ENCODE measurements at places on chromosomes 3 and 15.

GRCh38 chr15:101050623-101051290 lies 131.6 kb downstream of the LRRK1 start:
- DNase-seq: no peak

DNA sequence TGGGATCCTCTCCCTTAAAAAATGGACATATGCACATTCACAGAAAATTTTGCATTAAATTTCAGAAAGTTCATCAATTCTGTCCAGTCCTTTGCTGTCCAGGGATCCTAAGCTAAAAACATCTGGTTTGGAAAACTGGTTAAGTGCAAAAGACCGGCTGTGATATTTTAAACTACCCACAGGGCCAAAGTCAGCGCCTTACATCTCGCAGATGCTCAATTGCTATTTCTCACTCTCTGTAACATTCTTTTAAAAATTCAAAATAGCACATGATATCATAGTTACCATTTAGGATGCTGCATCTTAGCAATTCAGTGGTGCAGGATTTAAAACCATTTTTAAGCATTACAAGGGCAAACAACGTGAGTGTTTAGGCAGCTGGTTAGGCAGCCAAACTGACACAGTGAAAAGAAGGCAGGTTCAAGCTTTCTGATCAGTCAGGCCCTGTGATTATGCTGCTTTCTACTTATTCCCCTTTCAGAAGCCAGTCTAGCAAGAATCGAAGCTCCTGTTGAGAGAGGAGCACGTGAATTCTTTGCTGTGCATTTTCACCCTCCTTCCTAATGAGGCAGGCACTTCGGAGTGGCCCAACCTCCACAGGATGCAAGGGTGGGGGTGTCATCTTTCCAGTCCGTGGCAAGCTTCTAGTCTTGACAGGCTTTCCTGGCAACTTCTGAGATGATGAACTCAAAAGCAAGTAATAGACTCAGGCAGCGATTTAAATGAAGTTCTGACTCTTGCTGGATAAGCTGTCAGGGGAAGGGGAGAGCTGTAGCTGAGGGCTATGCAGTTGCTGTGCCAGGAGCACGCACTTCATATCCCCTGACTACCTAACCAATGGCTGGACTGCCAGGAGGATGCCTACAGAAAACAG lies 8.8 kb downstream of the PRICKLE2 start:
- DNase-seq: no peak

DNA sequence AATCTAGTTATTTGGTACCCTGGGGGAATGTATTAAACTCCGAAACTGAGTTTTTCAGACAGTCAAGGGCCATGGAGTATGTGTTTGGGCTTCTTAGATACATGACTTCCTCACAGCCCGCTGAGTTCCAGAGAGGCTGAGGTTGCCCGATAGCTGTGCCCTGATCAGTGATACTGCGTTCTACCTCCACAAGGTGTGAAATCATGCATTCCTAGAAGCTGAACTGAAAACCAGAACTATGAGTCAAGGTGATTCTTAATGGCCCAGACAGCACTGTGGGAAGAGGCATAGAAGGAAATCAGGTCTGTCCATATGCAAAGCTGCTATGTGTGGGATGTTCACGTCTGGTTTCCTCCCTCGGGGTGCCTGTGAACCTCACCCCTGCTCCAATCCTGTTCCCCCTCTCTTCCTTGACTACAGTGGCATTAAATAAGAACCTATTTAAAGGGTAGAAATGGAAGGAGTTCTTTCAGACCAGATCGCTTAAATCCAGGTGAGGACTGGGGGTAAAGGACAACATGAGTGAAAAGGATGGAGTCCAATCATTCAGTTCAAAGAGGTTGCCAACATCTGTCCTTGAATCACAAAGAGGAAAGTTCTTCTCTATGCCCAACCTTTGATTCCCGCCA lies 74.3 kb downstream of the MYO1E start:
- peak; percentile 7 for DNase-seq

GRCh38 chr15:80703965-80704364 lies 8.9 kb downstream of the ABHD17C start:
- DNase-seq: no peak

- DNase-seq: no peak
Observed at GRCh38 chr3:36192901-36193300, 187.4 kb upstream of the STAC start.

GRCh38 chr3:64463981-64464380 lies 223.8 kb downstream of the ADAMTS9 start:
- DNase-seq: no peak

DNA sequence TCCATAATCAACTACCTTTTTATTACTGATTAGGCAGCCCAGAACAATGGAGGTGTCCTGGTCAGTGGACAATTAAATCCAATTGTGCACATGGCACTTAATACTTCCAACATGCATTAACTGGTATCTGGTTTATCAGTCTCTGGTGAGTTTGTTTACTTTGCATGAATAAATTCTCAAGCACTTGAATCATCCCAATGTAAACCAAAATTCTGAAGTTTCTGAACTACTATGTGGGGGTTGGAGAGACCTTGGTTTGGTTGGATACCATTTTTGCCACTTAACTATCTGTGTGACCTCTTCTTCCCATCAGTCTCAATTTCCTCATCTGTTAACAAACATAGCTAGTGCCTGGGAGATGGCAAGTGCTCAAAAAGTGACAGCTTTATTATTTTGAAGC lies 70.5 kb upstream of the MAP4 start:
- DNase-seq: no peak

DNA sequence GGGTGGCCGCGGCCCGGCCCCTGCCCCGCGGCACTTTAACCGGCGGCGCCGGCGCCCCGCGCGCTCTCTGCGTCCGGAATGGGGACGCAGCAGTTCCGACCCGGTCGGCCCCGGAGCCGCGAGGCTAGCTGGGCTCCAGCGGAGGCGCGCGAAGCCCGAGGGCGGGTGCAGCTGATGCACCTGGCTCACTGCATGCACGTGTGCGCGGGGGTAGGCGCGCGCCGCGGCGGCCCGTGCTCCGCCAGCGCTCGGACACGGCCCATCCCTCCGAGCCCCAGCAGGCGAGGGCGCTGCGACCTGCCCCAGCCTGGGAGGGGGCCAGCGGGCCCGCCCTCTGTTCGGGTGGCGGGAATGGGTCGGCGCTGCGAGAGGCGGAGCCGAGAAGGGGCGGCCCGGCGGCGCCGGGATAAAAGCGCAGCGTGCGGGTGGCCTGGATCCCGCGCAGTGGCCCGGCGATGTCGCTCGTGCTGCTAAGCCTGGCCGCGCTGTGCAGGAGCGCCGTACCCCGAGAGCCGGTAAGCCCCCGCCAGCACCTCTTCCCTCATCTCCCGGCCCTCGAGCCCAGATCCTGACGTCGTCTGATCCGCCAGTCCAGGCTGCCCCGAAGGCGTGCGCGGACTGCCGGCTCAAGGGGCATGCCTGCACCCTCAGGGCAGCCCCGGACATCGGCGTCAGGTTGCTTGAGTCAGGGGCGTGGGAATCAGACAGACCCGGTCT lies at the start of the genes CHDH and IL17RB:
CHDH (minus strand) TSS at position 286 of the 717 bp plus-strand sequence. CDS start 22,411 bp downstream, outside the sequence.
IL17RB (plus strand) TSS at position 435 of the 717 bp plus-strand sequence; CDS start at position 456, 21 bp downstream.
- DNase-seq: no peak

DNA sequence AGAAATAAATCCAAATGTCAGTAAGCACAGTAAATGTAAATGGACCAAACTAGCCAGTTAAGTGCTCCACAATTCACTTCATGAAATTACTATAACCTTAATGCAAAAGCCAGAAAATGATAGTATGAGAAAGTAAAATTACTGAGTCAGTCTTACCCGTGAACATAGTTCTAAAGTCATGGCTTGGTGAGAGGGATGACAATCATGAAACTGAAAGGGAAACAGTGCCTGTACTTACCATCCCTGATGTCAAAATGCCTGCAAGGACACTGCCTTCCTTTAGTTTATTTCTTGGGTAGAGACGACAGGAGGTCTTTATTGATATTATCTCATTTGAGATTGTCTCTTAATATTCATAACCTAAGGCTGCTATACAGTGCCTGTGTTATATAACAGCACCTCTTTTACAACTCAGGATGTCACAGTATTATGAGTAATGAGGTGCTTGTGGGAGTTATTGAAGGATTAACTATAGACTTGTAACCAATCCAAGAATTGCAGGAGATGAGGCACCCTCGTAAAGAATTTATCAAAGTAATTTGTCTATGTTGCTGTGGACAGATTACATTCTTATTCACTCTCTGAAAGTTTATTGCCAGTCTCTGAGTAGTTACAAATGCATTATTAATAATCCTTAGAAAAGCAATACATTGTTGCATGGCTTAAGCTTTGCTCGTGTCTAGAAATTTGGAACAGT lies 142.9 kb upstream of the BFSP2 start:
- no peak for DNase-seq

DNA sequence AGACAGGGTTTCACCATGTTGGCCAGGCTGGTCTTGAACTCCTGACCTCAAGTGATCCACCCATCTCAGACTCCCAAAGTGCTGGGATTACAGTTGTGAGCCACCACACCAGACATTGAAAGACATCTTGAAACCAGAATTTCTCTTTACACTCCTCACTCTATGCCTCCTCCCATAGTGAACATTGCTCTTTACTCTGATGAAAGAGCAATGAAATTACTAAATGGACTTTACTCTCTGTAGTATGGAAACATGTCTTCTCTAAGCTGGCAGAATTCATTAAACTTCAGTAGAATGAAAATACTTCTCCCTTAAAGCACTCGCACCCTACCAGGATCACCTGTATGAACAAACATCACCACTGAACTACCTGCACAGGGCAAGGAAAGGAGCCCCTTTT lies 27.8 kb upstream of the TFG start:
- no peak for DNase-seq

GRCh38 chr3:133574260-133574881 lies 885 bp downstream of the CDV3 start:
- peak; percentile 64 for DNase-seq

DNA sequence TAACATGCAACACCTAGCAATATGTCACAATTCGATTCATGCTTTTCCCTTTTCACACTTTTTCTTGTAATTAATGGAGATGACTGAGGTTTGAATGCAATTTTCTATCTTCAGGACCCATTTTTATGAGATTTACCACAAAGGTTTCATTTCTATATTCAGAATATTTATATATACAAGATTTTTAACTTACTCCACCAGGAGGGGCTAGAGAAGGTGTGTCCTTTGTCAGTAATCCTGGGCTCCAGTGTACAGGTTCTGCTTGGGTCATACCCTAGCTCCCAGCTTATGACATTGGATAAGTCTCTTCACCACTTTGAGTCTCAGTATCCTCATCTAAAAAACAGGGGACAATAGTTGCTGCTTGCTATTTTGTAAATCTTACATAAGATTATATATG lies 95.7 kb upstream of the SLC24A5 start:
- no peak for DNase-seq

DNA sequence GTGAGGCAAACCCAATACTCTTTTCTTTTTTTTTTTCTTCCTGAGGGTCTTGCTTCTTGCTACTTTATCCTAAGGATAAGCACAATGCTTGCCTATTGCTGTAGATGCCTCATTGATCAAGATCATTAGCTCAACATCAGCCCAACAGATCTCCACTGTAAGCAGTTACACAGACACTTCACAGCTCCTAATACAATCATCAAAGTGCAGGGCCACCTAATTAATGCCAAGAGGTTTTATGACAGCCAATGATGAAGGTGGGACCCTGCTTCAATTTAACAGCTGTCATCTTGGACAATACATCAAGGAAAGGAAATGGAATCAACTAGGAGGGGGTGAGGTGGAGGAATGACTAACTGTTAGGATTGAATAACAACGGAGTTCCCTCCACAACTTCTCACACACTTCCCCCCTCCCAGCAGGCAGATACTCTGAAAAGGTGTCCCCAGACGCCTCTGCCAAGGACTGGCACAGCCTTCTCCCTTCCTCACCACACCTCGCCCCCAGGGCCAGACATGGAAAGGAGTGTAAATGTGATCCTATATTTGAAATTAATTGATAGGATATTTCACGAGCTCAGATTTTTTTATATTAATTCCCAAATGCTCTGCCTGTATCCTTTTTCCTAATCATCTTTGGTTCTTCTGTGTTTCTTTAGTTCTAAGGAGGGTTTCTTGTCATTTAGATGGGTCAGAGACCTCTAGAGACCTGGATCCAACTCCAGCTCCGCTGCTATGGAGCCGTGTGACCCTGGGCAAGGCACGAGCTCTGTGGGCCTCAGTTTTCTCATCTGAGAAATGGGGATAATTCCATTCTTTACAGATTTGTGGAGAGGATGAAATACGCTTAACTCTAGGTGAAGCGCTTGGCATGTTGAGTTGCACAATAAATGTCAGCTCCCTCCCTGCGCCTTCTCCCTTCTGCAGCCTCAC lies 1.2 kb downstream of the DCLK3 start:
- no peak for DNase-seq

DNA sequence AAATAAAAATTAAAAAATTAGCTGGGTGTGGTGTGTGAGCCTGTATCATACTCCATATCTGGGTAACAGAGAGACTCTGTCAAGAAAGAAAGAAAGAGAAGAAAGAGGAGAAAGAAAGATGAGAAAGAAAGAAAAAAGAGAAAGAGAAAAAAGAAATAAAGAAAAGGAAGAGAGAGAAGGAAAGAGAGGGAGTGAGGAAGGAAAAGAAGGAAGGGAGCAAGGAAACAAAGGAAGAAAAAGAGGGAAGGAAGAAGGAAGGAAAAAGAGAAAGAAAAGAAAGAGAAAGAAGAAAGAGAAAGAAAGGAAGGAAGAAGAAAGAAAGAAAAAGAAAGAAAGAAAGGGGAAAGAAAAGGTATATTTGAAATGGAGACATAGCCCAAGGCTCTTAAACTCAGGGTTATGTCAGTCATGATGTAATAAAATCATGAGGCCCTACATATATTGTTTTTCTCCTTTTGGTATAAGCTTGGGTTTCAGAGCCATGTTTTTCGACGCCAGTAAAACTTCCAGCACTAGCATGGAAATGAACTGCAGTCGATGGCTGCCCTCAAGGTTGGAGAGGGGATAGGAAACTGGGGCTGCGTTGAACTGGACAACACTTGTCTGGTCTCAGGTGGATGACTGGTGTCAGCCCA lies 38.0 kb upstream of the RFTN1 start:
- DNase-seq: no peak

DNA sequence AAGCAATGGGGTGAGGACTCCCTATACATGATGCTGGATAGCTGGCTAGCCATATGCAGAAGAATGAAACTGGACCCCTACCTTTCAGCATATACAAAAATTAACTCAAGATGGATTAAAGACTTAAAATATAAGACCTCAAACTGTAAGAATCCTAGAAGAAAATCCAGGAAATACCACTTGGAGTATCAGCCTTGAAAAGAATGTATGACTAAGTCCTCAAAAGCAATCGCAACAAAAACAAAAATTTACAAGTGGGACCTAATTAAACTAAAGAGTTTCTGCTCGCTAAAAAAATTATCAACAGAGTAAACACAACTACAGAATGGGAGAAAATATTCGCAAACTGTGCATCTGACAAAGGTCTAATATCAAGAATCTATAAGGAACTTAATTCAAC lies 94.3 kb downstream of the XRN1 start:
- DNase-seq: no peak

DNA sequence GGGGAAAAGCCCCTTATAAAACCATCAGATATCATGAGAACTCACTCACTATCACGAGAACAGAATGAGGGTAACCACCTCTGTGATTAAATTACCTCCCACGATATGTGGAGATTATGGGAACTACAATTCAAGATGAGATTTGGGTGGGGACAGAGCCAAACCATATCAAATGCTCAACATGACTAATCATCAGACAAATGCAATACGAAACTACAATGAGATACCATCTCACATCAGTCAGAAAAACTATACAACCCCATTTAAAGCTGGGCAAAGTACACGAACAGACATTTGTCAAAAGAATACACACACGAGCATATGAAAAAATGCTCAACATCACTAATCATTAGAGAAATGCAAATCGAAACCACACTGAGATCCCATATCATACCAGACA lies 67.7 kb downstream of the SCAPER start:
- DNase-seq: no peak

GRCh38 chr3:57268416-57268815 lies 24.1 kb downstream of the ASB14 start:
- DNase-seq: no peak

GRCh38 chr15:33508703-33509102 lies 197.9 kb downstream of the RYR3 start:
- DNase-seq: no peak

Measured in activated T-helper 1 cell treated with anti-CD3 and anti-CD28 coated beads, Interleukin-2, amount 50 U/mL, for 16 hours (primary cell).